ENCODE measurements at places on chromosomes 4 and X.

DNA sequence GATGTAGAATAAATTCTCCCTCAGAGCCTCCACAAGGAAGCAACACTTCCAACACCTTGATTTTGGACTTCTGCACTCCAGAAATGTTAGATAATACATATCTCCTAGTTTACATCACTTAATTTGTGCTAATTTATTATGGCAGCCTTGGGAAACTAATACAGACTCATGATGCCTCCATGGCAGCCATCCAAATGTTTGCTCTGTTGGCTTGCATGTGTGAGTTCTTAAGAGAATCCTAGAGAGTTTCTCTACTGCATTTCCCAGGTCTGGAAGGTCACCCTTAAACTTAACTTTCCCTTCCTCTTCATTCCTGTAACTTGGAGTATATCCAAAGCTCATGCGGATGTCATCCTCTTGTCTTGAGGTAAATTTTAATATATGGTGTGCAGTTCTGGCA, 956.1 kb downstream of the ADGRL3 start:
- no peak for DNase-seq

DNA sequence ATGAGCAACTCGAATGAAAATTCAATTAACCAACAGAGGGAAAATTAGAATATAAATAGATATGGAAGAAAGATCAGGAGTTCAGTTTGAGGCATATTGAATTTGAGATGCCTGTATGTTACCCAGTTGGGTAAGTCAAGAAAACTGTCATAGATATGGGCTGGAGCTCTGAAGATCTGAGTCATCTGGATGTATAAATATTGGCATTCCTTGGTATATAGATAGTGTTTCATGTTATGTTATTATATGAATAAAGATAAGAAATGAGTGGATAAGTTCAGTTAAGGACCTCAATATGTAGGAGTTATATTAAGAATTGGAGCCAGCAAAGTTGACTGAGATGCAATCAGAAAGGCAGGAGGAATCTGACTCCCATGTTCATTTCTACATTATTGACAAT, 543.6 kb upstream of the SMIM31 start:
- no peak for DNase-seq

GRCh38 chr4:120055162-120055561, 11.5 kb downstream of the MAD2L1 start:
- no peak for DNase-seq

GRCh38 chrX:13419276-13419675, 99.4 kb upstream of the ATXN3L start:
- no peak for DNase-seq

GRCh38 chr4:100809506-100809905, 291.7 kb upstream of the EMCN start:
- no peak for DNase-seq

- peak; percentile 63 for DNase-seq
These were observed 137.6 kb downstream of the EGF start for GRCh38 chr4:110049951-110050925.

GRCh38 chr4:79865201-79865597, 207.8 kb downstream of the ANTXR2 start:
- peak; percentile 38 for DNase-seq

DNA sequence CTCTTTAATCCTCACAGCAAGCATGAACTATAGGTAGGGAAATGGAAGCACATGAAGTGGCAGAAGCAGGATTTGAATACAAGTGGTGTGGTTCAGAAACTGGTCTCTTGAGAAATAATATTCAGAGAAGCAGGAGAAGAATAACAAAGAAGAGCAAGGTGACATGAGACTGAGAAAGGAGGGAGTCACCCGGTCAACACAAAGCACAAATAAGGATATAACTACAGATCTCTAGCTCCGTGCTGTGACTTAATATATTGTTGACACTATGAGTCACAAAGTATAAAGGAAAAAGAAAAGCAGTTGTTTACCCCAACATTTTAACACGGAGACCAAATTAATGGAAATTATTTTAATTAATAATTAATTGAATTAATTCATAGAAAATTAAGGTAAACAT, 204.5 kb downstream of the CPE start:
- no peak for DNase-seq

- peak; percentile 79 for DNase-seq
These were observed 21.4 kb downstream of the HELT start for GRCh38 chr4:185039508-185040273.

GRCh38 chr4:145878501-145879435, 59.9 kb downstream of the ZNF827 start:
- DNase-seq: peak; percentile 64

DNA sequence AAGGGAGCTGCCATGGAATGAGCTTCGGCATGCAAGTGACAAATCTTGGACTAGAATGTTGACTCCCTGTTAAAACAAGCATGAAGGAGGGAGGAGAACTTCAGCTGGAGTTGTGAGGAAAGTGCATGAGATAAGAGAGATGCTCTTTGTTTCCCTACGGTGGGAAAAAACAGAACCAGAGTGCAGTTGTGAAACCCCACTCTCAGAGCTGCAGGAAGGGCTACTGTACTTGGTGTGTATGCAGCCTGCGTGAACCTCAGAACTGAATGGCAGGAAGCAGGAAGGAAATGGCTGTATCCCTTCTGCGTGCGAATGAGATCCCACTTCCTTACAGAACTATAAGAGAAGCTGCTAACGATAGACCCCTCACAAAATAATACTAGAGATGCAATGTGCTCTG, 57.2 kb downstream of the EGF start:
- no peak for DNase-seq

DNA sequence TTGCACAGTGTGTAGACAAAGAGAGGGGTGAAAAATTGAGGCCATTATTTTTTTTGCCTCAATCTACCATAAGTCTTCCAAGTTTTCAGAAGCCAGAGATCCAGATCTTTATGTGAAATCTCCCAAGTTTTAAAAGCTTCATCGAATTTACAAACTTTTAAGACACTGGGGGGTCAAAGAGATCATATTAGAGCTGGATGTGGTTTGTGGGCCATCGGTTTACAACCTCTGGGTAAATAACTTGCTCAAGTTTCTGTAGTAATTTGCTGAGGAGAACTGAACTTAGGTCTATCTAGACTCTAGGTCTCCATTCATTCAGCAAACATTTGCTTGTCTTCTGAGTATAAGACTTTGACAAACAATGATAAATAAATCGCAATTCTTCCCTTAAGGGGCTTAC, 54.0 kb upstream of the CHRNA9 start:
- DNase-seq: no peak

DNA sequence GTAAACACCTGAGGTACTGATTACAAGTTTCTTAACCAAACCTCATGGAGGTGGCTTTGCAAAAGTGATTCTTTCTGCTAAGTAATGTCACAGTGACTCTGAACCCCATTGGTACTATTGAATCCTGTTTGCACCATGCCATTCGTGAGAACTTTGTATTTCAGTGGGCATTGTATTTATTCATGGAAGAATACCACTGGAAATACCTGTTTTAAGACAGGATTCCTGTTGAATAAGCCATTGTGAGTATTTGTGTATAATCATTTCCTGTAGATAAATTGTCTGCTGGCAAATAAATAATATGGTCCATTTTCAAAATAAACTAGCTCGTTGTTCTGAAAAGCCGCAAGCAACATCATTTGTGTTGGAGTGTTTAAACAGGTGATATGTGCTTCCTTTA, 136.4 kb upstream of the GUCY1A1 start:
- no peak for DNase-seq

GRCh38 chr4:29571322-29571721, 1148.8 kb upstream of the PCDH7 start:
- no peak for DNase-seq

- no peak for DNase-seq
These were observed 38.6 kb downstream of the MFAP3L start for GRCh38 chr4:169987327-169988228.

GRCh38 chr4:15809058-15809457, 30.9 kb downstream of the CD38 start:
- no peak for DNase-seq

DNA sequence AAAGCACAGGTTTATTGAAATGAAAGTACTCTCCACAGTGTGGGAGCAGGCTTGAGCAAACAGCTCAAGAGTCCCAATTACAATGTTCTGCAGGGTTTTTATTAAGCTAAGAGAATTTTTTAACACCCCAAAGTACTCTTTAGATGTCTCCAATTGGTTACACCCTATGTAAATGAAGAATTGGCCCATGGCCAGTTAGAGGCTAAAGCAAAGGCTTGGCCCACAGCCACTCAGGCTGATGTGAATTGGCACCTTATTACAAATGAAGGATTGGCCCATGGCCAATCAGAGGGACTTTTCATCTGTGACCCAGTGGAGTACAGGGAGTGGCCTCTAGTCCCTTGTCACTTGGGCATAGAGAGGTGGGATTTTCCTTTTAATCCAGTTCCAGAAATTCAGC, 30.1 kb upstream of the IQCM start:
- no peak for DNase-seq

- DNase-seq: peak; percentile 8
These were observed 45.2 kb downstream of the ADH5 start for GRCh38 chr4:99043346-99043745.

DNA sequence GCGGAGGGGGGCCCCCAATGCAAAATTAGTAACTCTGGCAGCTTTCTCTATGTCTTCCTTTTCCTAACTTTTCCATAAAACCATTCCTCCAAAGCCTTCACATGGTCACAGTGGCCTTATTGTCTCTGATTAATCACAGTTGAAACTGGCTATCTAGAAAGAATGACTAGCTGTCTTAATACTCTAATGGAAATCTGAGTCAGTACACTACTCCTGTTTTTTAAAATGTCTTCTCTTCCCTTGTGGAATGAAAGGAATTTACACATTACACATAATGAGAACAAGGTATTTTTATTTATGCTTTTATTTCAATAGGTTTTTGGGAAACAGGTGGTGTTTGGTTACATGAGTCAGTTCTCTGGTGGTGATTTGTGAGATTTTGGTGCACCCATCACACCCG, 66.3 kb upstream of the PUDP start:
- DNase-seq: no peak

DNA sequence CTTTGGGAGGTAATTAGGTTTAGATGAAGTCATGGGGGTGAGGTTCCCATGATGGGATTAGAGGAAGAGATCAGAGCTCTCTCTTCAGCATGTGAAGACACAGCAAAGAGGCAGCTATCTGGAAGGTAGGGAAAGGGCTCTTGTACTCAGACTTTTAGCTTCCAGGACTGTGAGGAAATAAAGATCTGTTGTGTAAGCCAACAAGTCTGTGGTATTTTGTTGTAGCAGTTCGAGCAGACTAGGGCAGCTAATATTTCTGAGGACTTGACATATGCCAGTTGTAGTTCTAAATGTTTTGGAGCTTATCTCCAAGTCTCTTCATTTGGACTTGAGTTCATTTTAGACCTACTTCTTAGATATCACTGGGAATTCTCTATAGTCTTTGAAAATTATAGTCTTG, 137.3 kb upstream of the PDE5A start:
- DNase-seq: no peak

DNA sequence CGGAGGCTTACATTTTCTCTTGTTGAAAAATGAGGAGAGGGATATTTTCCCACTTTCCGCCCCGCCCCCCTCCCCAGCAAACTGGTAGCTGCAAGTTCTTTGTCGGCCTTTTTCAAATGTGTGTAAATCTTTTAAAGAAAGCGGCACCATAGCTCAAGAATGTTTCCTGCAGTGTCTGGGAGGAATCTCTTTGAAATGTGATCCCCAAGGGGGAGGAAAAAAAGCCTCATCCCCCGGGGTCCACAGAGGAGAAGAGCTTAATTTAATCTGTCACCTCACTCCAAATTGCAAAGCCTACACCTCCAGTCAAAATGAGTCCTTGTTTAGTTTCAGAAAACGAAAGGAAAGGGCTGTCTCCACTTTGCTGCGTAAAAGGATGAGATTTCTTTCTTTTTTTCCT, 34.8 kb downstream of the ASMT start:
- DNase-seq: no peak

GRCh38 chrX:13669246-13669737, 16.4 kb downstream of the TCEANC start:
- peak; percentile 93 for DNase-seq

- DNase-seq: no peak
These were observed 242.8 kb downstream of the PCDH7 start for GRCh38 chr4:30962939-30963338.

- no peak for DNase-seq
These were observed 383.9 kb downstream of the PCDH7 start for GRCh38 chr4:31104043-31104442.

DNA sequence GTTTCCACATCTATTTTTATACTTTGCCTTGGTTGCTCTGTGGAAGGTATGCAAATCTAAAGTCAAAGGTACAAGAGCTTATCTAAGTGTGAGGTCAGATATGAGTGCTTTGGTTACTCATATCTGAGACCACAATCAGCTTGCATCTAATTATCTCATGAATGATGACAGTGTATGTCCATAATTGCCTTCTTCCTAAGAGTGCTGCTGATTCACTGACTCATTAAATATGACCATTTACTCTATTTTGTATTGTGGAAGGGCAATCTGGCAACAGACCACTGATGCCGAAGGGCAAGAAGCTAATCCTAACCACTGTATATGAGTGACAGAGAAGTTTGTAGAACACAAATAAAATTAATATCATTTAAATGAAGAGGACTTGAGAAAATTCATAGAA, 1190.2 kb upstream of the AGA start:
- no peak for DNase-seq

DNA sequence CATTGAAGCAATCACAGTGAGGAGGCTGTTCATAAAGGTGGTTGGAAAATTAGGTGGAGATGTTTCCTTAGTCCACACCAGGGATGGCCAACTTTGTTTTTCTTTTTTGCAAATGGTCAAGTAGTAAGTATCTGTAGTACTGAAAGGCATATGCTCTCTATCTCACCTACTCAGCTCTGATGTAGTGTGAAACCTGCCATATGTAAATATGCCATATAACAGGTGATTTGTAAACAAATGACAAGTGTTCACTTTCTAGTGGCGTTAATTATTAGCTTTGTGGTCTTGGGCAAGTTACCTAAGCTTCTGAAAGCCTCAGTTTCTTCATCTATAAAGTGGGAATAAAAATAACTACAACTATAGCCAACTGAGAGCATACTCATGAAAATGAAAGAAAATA, 421.4 kb upstream of the LCORL start:
- no peak for DNase-seq

DNA sequence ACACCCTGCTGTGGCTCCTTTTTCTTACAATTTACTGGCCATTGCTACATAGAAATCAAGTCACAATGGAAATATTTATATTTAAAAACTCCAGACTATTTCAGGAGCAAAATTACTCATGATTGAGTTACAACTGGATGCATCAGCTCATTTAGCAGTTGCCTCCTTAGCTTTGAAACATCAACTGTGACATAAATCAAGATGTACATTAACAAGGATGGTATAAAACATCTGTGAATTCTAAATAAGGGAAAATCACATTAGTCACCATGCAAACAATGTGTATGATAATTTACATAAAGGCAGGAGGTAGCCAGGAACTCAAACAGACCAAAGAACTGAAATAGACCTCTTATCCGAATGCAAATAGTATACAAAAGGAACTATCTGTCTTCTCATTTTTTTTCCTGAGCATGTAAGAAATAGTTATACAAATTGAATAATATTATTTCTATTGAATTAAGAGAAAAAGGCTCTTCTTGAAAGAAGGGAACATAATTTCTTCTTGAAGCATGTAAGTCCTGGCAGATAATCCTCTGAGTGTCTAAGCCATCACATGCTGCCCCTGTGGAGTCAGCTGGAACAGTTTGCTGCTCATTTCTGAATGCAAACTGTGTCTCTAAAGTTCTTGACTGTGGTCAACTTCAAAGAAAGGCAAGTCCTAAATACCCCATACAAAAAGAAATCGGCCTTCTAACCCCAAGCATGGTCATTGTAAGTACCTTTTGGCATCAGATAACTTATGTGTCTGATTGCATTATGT, 151.2 kb downstream of the NAA11 start:
- DNase-seq: no peak
